ENCODE measurements at places on chromosomes 16 and 17. TPM values are rescaled to one million over a fixed set of nuclear protein-coding genes. Genes with fewer than 3 reads are reported as not detected.

DNA sequence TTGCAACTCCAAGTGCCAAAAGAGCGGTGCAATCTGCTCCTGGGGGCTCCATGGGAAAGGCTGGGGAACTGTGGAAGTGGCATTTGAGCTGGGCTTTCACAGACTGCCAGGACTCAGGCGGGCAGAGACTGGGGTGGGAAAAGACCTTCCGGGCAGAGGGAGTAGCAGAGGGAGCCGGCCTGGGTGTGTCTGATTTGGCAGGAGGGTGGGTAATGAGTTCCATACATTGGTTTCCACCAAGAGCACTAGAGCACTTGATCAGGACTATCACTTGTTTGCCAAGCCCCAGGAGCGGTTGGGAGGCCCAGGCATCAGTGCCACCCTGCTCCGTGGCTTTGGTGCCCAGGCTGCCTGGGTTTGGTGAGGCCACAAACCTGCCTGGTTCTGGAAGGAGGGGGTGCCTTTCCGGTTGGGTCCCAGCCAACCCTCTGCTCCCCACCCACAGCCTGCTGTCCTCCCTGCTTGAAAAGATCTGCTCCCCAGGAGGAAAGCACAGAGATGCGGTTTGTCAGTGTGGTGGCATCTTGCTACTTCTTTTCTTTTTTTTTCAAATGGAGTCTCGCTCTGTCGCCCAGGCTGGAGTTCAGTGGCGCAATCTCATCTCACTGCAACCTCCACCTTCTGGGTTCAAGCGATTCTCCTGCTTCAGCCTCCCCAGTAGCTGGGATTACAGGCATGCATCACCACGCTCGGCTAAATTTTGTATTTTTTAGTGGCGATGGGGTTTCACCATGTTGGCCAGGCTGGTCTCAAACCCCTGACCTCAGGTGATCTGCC lies 3.5 kb upstream of the TRIM47 start:
- no peak for DNase-seq

GRCh38 chr17:80790021-80790765 lies 201.4 kb upstream of the CHMP6 start:
- DNase-seq, result peak; percentile 64

DNA sequence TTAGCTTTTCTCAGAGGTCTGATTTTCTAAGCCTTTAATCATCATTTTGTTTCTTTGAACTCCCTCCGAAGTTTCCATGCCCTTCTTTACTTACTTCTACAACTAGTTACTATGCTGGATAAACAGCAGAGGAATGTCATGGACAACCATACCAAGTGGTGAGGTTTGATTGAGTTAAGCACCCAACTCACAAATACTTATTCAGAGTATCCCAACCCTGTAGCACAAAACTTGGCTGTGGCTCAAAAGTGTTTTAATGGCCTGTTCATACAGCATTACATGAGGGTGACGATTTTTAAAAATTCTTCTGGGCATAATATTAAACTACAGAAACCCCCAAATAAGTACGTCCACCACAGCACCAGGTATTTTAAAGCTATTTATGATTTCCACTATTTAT lies 946.8 kb upstream of the SOX9 start:
- no peak for DNase-seq

GRCh38 chr17:2302778-2303203 lies 794 bp downstream of the SMG6 start:
- no peak for DNase-seq

DNA sequence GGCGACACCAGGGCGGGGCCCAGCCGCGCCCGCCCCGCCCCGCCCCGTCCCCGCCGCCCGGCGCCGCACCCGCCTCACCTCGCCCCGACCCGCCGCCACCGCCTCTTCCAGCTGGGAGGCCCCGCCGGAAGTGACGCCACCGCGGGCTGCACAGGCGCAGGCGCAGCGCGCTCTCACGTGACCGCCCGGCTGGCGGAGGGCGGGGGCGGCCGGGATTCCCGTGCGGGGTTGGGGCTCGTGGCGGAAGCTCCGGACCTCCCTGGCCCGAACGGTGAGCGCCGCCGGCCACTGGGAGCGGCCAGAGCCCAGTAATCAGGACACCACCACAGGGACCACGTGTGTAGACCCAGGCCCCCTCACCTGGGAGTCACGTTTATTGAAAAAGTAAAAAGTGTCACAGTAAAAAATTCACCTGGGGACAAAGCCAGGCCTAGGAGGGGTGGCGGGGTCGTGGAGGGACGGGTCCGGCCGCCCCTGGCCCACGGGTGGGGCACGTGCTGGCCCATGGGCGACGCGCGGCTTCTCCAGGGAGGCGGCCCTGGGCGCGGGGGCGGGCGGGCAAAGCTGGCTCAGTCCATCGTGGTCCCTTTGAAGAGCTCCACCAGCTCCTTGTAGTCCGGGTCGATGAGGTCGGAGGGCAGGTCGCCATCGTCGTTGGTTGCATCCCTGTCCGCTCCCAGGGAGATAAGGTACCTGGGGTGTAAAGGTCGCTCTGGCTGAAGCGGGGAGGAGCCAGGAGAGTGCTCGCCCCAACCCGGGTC lies at the start of gene MCRIP1:
Gene MCRIP1 (minus strand): TSS at position 132 of the 761 bp plus-strand sequence. CDS start 8,785 bp downstream, outside the sequence.
- DNase-seq, result peak; percentile 94

- no peak for DNase-seq
These were observed 253.3 kb upstream of the SALL1 start for GRCh38 chr16:51404386-51404785.

- no peak for DNase-seq
These were observed 23.3 kb upstream of the STH start for GRCh38 chr17:45975640-45976295.

DNA sequence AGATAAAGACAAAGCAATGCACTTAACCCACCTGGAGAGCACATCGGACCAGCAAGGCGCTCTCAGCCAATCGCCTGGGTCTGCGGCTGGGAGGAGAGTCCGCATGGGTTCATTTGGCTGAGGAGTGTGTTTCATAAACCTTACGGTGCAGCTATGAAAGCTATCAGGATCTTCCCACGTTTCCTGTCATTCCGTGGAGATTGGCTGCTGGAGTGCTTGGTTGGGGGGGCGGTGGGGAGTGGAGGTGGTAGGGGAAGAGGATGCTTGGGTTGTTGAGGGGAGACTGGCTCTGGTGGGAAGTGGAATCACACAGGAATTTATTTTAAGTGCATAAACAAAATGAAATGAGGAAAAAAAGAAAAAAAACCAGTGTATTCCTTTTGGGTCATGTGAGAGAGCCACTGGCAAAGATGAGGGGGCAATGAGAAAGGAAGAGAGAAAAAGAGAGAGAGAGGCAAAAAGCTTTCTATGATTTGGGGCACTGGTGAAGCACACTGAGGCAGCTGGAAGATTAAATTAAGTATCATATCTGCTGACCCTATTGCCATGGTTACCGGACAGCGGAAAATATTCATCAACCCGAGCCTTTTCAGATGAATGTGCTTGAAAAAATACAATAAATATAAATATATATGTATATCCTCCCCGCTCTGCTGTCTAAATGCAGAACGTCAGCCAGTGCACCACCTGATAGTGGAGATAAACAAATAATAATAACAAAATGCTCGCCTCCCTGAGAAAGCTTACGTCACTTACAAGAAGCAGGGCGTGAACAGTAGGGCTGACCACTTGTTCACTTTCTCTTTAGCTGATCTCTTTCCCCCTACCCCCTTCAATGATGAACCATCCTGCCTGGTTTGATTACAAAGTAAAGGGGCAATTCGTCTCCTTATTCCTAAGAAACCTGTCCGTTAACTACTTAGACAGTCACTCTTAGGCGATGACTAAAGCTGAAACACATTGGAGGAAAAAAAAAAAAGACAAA lies 457.0 kb upstream of the ZFHX3 start:
- DNase-seq, result no peak

KREMEN2 gene
- total RNA-seq, result 0.08 TPM

STXBP4 gene
- total RNA-seq, result 5.5 TPM

PRCD gene
- not detected for total RNA-seq

Measured in activated CD4-positive, alpha-beta T cell treated with anti-CD3 and anti-CD28 coated beads, Interleukin-2, amount 10 ng/mL, durations not matched to agents 7 days and 5 days (primary cell).